Activated CD8-positive, alpha-beta memory T cell treated with anti-CD3 and anti-CD28 coated beads for 1 hour (primary cell): ENCODE measurements at places on chromosomes 2 and 18.
A peak's percentile ranks its signal among the peaks of the same experiment; 100 is the strongest.

DNA sequence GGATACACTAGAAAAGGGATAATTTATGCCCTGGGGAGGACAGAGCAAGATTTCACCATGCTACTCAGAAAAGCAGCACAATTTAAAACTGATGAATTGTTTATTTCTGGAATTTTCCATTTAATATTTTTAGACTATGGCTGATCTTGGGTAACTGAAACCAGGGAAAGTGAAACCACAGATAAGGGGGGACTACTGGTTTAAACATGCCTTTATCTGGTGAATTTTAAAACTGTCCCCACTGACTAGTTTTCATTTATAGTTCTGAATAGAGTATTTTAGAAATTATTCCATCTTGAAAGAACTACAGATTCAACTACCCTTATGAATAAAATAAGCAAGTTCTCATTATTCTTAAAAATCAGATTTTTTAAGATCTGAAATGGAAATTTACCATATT lies 15.0 kb downstream of the NFU1 start:
- DNase-seq = no peak

GRCh38 chr2:36616947-36617346 lies 19.0 kb upstream of the FEZ2 start:
- no peak for DNase-seq

DNA sequence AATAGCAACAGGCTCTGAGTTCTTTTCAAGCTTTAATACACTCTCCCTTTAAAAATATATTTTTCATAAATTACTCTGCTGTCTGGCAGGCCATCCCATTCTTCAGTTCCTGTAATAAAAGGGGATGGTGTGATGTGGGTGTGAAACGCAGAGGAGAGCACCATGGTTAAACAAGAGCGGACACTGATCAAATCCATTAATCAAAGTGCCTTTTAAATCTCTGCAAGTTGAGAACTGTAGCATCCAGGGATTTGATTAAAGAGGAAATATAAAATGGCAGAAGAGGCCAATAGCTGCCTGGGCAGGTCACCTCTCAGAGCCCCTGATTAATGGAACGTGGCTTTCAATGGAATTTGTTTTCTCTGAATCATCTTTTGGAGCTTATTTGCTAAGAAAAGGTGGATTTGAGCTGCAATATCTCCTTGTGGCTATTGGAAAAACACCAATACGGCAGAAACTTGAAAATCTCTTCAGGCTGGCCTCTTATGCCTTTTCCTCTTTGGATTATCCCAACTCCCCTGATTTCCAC lies 96.9 kb downstream of the ACTR3 start:
- DNase-seq = no peak

DNA sequence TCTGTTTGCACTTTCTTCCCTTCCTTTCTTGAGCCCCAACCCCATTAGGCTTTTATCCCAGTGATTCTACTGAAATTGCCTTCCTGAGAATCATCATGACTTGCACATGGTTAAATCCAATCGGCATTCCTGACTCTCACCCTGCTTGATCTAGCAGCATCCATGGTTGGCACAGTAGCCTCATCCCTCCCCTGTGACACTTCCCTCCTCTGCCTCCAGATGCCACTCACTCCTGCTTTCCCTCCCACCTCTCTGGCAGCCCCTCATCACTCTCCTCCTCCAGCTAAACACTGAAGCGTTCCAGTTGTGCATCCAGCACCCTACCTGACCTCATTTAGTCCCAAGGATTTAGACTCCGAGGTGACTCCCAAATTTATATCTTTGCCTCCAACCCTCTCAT lies 114.7 kb downstream of the GALNT14 start:
- DNase-seq = no peak

- no peak for DNase-seq
Observed at GRCh38 chr2:110116033-110116710, 550 bp upstream of the MALL start.

DNA sequence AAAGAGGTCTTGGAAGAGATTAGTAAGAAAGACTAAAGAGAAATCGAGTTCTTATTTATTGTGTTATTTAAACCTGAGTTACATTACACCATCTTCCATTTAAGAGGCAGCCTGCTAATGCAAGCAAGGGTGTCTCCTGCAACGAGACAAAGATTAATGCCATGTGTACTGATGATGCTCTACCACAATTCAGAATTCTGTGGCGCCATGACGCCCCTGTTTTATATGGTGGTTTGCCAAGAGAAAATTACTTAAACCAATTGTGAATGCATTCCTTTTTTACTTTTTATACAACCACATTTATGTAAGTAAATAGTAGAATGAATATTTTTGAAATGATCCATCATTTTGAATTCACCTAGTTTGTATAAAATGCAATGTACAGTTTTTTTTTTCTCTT lies 356.1 kb upstream of the ZEB2 start:
- DNase-seq = no peak

DNA sequence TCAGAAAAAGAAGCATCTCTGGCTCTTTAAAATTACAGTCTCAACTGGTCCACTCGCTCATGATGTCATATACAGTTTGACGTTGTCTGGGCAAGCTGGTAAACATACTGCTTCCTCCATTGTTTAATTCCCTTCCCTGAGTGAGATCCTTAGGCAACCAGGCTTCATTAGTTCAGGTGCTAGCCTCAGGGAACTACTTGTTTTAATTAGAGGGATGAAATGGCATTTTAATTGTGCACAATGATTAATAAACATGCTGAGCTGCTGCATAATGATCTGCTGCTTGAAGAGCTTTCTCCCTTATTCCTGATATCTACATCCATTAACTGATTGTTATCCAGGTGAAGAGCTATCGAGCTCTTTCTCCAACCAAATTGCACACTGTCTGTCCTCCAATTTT lies 195.6 kb upstream of the ETAA1 start:
- DNase-seq = no peak

DNA sequence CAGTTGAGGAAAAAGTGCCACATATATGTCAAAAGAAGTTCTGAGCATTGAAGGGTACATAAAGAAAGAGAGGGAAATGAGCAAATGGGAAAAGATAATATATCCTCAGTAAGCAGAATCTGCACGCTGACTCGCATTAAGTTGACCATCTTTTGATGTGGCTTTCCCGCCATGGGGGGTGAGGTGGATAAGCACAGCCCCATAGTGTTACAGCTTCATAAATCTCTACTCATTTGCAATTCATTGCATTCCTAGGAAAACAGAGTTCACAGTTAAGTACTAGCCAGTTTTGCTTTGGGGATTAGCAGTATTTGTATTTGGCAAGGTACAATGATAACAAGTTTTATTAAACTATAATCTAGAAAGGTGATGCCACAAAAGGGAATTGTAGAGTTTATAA lies 814.2 kb downstream of the LRP1B start:
- no peak for DNase-seq

DNA sequence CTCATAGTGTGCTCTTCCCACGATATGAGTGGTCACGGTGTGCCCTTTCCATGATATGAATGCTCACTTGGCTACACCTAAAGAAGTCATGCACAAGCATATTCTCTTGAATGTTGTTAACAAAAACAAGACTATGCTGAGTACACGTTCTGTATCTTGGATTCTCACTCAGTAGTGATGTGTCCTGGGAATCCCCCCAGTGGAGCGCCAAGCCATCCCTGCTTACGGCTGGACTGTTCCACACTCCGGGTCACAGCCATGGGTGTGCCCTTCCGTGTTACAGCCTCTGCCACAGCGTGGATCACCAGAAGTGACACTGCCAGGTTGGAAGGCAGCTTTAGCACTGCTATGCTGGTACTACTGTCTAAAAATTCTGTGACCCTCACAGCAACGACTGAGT lies 59.1 kb downstream of the TPO start:
- DNase-seq = no peak

DNA sequence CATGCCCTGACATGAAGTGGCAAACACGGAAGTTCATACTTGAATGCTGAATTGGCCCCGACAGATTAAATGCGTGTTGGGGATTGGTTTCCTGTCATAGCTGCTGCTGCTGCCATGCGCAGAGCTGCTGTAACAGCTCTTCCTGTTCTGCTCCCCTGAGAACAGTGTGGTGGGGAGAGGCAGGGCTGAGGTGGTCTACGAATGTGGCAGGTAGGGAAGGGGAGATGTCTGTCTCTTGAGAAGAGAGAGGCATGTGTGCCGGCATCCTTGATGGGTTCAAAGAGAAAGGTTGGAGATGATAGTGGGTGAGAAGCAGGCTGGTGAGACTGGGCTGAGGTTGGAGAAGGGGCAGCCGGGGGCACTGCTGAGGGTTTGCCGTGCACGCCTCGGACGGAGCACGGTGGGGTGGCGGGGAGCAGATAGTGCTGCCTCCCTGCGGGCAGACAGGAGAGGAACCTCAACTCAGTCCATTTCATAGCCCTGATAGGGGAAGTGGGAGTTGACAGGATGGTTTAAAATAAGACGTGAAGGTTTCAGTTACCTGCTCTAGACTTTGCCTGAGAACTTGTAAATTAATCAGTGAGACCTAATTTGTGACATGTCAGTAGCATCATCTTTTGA lies 46.1 kb downstream of the TMEM185B start:
- peak; percentile 48 for DNase-seq

GRCh38 chr2:42810971-42811811 lies 18.8 kb upstream of the HAAO start:
- no peak for DNase-seq

- DNase-seq = no peak
Observed at GRCh38 chr18:62754026-62754425, 38.7 kb downstream of the PHLPP1 start.

GRCh38 chr18:59038295-59039039 lies 101.2 kb upstream of the SEC11C start:
- no peak for DNase-seq

- no peak for DNase-seq
Observed at GRCh38 chr2:191209340-191209739, 35.9 kb upstream of the MYO1B start.

- DNase-seq = no peak
Observed at GRCh38 chr2:149068225-149068995, 29.9 kb downstream of the LYPD6B start.

- DNase-seq = no peak
Observed at GRCh38 chr2:72682061-72682460, 143.8 kb downstream of the EXOC6B start.

DNA sequence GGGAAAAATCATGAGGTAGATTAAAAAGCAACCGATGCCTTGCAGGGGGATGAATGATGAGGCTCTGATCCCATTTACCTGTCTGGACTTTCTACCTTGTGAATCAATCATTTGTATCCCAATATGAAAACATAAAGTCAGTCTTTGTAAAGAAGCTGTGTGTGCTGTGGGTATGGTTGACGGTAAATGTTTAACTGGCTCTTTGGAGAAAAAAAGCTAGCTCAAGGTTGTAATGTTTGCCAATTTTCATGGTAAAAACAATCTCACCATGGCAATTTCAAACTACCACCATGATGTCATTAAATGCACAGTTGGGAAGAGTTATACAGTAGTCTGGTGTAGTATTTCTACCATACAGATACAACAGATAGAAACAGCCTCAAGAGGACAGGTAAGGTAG lies 14.6 kb downstream of the TTR start:
- no peak for DNase-seq

DNA sequence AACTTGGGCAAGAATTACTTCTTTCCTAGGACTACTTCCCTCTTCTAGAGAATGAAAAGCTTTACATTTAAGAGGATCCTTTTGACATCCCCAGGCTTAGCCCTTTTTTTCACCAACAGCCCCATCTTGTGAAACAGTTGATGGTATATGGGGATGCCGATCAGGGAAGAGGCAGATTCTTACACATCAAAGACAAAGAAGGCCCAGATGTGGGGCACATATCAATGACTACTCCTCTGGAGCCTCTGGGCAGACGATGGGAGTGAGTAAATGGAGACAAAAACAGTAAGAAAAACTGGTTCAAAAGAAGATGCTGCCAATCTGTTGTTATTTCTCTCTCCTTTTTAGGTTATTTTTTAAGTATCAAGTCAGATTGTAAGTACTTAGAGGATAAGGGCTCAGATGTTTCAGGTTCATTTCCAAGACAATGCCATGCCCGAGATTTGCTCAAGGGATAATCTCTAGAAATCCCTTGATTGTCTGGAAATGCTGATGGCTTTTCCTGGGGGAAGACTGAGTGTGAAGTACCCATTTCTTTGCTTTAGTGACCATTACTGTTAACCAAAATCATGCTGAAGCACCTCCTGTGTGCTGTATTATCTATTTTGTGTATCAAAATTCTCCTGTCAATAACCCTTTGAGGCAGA lies 117.5 kb downstream of the EPHA4 start:
- no peak for DNase-seq

- DNase-seq = no peak
Observed at GRCh38 chr2:35887146-35887545, 468.4 kb upstream of the CRIM1 start.
